ENCODE measurements at places on chromosomes 3 and 15.
A peak's percentile ranks its signal among the peaks of the same experiment; 100 is the strongest.

GRCh38 chr3:141493184-141493583 lies 6.4 kb downstream of the RASA2 start:
- no peak for DNase-seq

DNA sequence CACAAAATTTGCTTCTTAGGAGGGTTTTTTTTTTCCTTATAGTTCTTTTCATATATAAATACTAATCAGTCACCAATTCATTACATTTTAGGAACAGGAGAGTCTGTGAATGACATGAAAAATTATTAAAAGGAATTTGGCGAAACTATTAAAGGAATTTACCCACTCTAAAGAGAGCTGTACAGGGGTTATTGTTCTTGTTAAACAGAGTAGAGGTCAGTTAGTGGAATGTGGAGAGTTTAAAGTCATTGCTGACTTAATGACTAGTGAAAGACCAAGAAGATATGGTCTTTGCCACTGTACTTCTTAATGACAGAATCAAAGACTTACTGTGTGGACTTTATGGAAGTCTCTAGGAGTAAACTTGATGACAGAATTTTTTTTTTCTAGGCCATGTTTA lies 333.6 kb upstream of the C2CD4B start:
- DNase-seq: no peak

- DNase-seq: no peak
These were observed 262.9 kb downstream of the ZMAT3 start for GRCh38 chr3:178808748-178809147.

GRCh38 chr15:92102395-92102755 lies 248.9 kb downstream of the SLCO3A1 start:
- DNase-seq: no peak

DNA sequence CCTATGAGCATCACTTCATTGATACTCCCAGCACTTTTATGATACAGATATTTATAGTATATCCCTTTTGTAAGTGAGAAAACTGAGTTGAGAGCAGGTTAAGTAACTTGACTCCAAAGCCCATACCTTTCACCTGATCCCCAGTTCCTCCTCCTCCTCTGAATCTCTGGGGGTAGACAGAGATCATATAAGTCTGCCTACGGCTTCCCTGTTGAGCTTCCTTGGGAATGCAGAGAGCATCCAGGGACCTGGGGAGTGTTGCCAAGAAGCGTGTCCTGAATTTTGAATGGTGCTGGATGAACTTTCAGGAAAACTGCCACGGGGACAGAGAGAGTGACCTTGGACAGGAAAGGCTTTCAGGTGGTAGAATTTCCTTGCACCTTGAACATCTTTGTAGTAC lies 268.5 kb downstream of the LRTM1 start:
- no peak for DNase-seq

DNA sequence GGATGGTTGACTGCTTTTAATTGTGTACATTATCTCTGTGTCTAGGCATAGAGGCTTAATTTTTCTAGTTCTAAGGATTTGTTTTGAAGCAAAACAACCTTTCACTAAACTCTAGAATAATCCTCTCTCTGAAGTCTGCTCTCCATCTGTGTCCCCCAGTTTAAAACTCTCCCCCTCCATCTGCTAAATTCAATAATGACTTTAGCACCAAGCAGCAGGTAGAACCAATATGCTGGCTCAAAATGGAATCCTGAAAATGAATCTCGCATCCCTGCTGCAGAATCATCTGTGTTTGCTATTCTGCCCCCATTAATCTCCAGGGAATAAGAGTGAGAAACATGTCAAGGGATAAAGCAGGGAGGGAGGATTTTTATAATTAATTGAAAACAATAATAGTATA lies 111.8 kb downstream of the TUSC7 start:
- DNase-seq: no peak

GRCh38 chr3:194276768-194277103 lies 74.4 kb downstream of the CPN2 start:
- DNase-seq: no peak

DNA sequence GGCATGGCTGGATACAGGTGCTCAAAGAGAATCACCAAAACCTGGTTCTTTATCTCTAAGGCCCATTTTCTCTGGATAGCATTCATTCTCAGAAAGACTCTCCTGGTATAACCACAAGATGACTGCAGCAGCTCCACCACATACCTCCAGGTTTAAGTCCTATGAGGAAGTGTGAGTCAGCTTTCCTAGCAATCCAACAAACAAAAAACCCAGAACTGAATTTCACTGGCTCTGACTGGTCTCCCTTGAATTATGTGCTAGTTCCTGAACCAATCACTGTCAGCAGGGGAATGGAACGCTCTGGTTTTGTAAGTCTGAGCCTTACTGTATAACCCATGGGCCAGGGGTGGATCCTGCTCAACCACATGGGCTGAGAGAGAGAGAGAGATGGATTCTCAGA lies 27.2 kb downstream of the MRPL46 start:
- DNase-seq: no peak

DNA sequence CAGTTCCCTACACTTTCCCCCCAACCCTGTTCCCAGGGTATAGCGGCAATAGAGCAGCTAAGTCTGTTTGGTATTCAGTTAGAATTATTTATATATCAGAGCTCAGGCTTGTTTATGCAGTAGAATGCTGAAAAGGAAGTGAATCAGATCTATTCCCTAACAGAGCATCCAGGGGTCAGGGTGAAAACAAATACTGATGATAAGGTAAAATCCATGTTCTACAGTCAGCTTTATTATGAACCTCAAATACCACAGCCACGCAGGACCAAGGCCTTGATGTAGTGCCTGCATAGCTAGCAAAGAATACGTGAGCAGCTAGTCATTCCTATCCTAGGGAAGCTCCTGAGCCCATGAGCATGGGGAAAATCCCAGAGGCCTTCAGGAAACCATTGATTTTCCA lies 229.7 kb upstream of the ICE2 start:
- DNase-seq: no peak

- DNase-seq: peak; percentile 64
These were observed 14.5 kb downstream of the APBA2 start for GRCh38 chr15:28900041-28900891.

GRCh38 chr15:70486012-70486411 lies 277.3 kb downstream of the UACA start:
- no peak for DNase-seq

GRCh38 chr3:152254041-152254440 lies 14.7 kb upstream of the MBNL1 start:
- DNase-seq: no peak

DNA sequence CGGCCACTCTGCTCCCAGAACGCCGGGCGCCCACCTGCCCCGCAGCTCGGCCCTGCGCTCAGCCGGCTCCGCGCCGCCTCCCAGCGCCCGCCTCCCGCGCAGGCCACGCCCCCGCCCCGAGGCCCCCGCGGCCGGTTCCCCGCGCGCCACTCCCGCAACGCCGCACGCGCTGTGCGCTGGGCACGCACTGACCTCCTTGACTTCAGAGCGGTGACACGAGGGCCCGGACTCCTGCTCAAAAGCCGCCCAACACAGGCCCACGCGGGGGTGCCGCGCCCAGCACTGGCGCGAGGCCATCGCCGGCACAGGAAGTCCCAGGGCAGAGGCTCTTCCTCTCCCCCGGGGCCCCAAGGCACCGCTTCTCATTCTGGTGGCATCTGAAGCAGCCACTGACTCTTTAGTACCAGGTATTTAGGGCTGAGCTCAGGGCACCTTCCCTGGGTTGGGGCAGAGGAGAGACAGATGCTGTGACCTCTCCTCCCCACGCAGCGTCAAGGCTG lies 12.4 kb downstream of the TNK2 start:
- DNase-seq: no peak

- no peak for DNase-seq
These were observed 21.5 kb downstream of the CYFIP1 start for GRCh38 chr15:22958487-22959280.

DNA sequence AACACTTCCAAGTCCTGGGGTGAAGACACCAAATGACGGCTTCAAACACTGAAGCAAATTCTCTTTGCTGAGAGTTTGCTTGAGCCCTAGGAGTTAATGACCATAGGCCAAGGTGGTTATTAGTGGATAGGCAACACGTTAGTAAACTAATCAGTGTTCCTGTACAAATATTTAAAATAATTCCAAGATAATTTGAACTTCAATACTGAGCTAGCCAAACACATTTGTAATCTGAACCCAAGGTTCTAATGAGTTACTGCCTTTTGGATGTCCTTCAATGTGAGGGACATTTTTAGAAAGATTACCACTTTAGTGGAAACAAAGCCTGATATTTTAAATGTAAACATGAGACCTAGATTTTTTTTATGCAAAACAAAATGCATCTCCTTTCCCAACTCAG lies 94.6 kb downstream of the THRB start:
- no peak for DNase-seq

DNA sequence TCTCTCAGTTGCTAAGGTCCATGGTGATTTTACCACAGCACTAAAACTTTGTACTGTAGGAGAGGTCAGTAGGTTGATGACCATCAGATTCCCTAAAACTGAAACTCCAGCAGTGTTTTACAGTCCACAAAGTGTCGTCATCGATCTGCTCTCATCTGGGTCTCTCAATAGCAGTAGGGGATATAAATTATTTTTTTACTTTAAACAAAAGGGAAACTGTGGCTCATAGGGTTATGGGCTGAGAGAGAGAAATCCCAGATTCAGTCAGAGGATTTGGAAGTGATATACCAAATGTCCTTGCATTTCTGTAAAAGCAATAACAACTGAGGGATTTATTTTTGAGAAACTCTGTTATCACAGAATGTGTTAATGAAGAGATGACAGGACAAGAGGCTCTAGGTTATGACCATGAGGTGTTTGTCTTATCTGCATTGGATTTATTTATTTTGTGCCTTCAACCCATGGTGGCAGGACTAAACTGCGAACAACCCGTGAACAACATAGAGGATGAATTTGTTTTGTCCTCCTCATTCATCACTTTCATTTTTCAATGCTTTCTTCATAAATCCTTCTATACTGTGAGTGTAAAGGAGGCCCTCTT lies 869.7 kb downstream of the OTOL1 start:
- peak; percentile 13 for DNase-seq

- no peak for DNase-seq
These were observed 100.6 kb downstream of the DNAJB8 start for GRCh38 chr3:128366136-128366535.

DNA sequence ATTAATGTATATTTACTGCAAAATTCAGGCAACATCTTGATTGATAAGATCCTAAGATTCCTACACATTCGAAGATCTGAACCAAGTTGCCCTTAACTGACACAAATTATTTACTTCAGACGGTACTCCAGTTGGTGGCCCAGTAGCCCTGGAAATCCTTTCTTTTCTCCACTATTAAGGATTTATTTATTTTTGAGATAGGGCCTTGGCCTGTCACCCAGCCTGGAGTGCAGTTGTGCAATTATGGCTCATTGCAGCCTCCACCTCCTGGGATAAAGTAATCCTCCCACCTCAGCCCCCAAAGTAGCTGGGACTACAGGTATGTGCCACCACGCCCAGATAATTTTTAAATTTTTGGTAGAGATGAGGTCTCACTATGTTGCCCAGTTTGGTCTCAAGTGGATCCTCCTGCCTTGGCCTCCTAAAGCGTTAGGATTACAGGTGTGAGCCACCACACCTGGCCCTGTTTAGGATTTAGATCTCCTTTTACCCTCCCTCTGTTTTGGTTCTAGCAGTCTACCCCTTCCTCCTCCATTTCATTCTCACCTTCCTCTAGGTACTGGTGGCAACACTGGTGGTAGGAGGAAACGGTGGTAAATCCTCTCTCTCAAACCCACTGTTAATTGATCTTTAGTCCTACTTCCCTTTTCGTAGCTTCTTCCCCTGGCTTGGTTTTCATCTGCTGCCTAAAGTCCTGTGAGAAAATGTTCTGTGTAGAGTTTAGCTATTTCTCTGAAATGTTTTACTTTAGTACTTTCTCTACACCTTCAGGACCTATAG lies 12.7 kb upstream of the ZNF609 start:
- no peak for DNase-seq

GRCh38 chr3:181635141-181635540 lies 76.6 kb upstream of the SOX2 start:
- no peak for DNase-seq

DNA sequence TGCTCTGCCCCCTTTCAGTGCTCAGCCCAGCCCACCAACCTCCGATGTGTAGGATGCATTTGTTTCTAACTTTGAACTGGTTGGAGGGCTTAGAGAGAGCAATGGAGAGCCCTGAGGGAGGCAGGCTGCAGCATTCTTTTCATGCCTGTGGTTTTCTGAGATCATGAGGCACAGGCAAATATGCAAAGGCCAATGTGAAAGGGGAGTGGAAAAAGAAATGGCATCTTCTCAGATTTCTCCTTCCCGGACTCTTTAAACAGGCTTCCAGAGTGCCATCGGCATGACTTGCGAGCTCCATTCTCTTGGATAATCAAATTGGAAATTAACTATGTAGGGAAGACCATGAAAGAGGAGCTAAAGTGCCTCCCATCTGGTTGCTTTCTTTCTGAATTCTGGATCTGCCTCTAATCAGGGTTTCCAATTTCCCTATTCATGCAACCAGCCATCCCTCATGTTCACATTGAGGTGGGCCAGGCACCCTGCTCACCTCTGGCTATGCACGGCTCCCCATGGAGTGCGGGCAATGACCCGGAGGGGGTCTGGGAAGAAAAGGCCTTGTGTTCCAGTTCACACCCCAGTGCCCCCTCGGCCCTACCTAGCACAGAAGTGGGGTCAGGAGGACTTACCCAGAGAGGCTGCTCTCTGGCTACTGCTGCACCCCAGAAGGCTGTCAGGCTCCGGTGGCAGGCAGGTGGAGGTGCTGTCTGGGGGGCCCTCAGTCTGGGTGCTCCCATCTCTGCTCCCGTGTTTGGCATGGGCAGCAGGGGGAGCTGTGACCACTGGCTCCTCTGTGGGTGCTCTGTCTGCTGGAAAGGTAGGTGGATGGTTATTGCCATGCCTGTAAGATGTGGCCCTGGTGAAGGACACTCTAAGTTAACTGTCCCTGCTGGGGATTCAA lies 16.1 kb downstream of the AMOTL2 start:
- no peak for DNase-seq

- no peak for DNase-seq
These were observed 37.7 kb upstream of the NAALADL2 start for GRCh38 chr3:174821477-174821876.

DNA sequence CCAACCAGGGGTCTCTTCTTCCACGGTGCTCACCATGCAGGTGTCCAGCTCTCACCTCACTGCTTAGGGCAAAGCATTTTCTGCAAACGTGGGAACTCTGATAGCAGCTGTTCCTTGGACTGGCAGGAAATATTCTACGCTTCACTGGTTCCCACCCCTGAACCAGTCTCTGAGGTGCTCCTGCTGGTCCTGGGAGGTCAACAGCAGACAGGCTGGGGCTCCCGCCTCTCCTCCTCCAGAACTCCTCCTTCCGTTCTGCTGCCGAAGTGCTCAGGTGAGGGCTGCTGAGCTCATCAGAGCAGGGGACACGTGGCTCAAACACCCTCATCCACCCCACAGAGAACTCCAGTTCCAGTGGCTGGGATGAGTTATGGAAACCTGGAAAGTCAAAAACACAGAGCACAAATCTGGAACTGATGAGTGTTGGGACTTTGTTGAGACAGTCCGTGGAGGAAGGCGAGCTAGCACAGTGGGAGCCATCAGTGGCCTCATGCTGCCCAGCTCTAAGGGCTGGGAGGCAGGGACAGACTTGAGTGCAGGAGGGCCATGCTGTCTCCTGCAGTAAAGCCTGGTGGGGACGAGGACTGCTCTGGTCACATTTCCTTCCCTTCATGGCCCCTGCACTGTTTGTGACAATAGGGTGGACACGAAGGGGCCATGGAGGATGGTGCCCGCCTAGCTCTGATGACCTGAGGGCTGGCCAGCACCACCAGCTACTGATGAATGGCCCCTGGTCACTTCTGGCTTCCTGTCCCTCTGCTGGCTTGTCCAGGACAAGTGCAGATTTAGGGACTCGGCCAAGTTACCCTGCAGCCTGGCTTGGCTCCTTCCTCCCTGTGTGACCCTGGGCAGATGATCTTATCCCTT lies 137.8 kb downstream of the KLF13 start:
- DNase-seq: no peak

- no peak for DNase-seq
These were observed 2.9 kb upstream of the MANF start for GRCh38 chr3:51382076-51382745.

Data from left lung (tissue), 14 donors.